A172 (cell line): ENCODE measurements at places on chromosomes 6 and 20. TPM values are rescaled to one million over a fixed set of nuclear protein-coding genes. Genes with fewer than 3 reads are reported as not detected.

Gene TFAP2C
- 1.9 and 2.0 TPM in 2 replicates for total RNA-seq

Gene CALHM4
- total RNA-seq, result not detected in 2 replicates

Gene TSBP1
- not detected in 2 replicates for total RNA-seq

Gene C4B
- 0.62 and 2.5 TPM in 2 replicates for total RNA-seq

Gene PTGIS
- 0.07 and 0.14 TPM in 2 replicates for total RNA-seq

Gene C20orf144
- 0.05 TPM in 1 of 2 replicates, not detected in the other for total RNA-seq

Gene SCUBE3
- total RNA-seq, result 0.69 and 0.88 TPM in 2 replicates
